ENCODE measurements at places on chromosomes 6 and 20.

GRCh38 chr20:23877524-23877923, 2.0 kb downstream of the CST5 start:
- DNase-seq, result no peak

- no peak for DNase-seq
These were observed 473.5 kb downstream of the UTRN start for GRCh38 chr6:144758602-144759001.

GRCh38 chr6:108651340-108652227, 90.9 kb downstream of the FOXO3 start:
- DNase-seq, result no peak

DNA sequence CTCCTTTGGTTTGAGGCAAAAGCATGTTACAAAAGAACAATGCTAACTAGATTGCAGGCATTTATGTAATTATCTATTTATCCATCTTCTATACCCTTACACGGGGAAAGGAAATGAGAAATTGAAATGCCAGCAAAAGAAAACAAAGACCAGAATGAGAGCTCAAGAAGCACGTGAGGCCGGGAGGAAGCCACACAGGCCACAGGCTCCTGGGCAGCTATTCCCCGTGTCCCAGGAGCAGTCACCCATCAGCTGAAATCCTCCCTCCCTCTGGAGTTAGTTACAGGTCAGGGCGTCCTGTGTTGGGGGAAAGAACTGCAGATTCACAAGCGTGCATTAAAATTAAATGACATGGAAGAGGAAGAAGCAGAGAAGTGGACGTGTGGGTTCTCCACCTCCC, 64.7 kb upstream of the RPS6KA2 start:
- DNase-seq, result peak; percentile 10

GRCh38 chr6:17159240-17159639, 57.4 kb downstream of the STMND1 start:
- no peak for DNase-seq

GRCh38 chr20:50097843-50098242, 15.1 kb downstream of the UBE2V1 start:
- DNase-seq, result no peak

GRCh38 chr6:167470836-167471547, 146.1 kb downstream of the TTLL2 start:
- DNase-seq, result no peak

GRCh38 chr6:115721564-115721963, 339.1 kb downstream of the FRK start:
- no peak for DNase-seq

Data from cerebellar cortex (tissue), 1 donor.